Left forelimb (tissue), 1 donor: ENCODE measurements at places on chromosomes 1 and 21.

- DNase-seq: no peak
Measured at GRCh38 chr1:155932081-155932480, 2.1 kb downstream of the KHDC4 start.

DNA sequence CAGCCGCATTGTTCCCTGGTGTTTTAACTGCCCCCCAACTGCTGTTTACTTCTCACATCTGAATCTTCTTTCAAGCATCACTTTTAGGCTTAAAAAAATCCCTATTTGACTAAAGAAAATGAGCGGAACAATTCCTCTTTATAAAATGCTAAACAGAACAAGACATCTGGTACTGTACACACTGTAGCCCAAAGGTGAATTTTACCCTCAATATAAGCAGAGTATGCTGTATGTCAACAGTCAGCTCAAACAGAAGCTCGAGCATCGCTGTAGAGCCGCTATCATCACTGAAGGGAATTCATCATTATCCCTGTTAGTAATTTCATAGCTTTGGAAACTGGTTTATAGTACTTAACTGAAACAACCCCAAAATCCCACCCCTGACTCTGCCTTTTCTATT, 85.3 kb downstream of the LRRC8D start:
- DNase-seq: no peak

GRCh38 chr1:10909697-10910680, 102.5 kb upstream of the TARDBP start:
- no peak for DNase-seq

DNA sequence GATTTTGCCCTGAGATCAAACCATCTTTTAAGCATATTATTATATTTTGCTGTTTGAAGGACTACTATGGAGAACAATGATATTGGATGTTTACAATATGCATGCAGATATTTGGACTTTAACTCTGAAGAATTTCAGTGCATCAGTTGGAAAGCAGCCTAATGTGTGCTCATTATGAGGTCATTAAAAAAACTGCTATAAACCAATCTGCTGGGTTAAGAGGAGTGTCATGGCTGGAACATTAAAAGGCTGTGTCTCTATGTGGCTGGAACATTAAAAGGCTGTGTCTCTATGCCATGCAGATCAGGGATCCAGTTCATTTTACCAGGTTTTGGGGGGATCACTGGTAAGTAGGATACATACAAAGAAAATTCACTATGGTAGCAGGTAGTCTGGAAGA, 77.6 kb downstream of the SPATA46 start:
- DNase-seq: no peak
